ENCODE measurements at places on chromosomes 1 and 21.

DNA sequence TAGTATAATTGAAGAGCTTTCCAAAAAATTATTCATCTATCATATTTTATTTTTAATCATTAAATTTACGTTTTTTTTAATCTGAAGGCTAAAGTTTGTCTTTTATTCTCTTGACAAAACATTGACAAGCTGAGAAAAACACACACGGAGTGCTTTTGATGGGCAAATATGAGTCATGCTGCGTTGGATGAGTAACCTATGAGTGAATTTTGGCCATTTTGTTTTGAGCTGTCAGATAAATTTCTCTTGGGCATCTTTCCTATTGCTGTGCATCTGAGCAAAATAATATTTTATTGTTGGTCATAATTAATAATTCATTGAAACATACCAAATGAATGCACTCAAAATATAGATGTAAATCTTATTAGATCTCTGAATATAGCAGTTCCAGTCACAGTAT lies 1144.1 kb upstream of the ADGRL2 start:
- DNase-seq = no peak

DNA sequence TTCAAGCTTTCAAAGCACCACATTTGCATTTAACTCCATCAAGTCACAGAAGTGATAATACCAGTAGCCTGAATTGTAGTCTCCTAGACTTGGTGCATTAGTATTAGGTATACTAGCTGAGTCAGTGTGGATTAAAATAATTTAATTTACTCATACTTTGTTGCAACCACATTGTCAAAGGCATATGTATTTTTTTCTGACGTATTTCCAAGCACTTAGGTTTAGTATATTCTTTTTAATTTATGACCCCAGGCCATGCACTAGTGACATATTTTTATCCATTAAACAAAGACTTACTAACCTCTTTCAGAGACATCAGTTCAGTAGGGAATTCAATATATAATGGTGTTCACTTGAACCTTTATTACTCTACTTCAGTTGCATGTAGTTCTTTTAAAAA lies 1894.5 kb downstream of the NCAM2 start:
- no peak for DNase-seq

DNA sequence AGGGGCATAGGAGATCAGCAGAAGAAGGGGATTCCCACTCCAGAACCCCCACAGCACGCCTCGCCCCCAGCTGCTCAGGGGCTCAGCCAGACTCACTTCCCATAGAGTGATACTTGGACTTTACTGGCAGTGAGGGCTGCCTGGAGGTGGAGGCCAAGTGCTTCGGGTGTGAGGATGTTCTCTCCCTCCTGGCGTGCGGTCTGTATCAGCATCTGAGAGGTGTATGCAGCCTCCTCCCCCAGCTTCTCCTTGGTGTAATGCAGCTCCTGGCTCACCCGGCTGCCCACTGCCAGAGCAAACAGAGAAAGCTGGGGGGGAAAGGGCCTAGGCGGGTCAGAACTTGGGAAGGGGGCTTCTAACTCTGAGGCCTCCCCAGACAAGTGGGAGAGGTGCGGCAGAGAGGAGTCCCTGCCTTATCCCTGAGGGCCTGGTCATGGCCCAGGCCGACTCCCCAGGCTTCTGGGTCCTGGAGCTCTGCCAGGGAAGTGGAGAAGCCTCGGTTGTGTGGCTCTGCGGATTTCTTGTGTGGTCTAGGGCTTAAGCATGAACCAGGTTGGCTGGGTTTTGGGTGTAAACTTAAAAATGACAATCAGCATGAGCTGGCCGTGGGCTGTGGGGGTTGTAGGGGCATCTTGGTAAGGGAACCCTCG lies 10.9 kb downstream of the PTCH2 start:
- no peak for DNase-seq

- DNase-seq = no peak
These were observed 20.5 kb upstream of the TRABD2B start for GRCh38 chr1:48017716-48018115.

DNA sequence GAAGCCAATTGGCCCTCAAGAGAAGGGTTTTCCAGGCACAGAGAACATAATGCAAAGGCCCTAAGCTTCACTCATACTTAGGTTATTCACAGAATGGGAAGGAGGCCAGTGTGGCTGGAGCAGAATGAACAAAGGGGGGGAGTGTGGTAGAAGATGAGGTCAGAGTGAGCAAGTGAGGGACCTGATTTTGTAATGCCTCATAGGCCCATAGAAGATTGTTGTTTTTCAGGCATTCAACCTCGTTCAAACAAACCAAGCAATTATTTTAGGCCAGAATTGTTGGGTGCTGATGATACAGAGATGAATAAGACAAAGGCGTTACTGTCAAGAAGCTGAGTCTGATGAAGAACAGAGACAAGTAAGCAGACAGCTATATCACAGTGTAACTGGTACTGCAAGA lies 54.5 kb upstream of the RAP1A start:
- no peak for DNase-seq

GRCh38 chr1:173307845-173308244 lies 100.7 kb upstream of the TNFSF4 start:
- no peak for DNase-seq

DNA sequence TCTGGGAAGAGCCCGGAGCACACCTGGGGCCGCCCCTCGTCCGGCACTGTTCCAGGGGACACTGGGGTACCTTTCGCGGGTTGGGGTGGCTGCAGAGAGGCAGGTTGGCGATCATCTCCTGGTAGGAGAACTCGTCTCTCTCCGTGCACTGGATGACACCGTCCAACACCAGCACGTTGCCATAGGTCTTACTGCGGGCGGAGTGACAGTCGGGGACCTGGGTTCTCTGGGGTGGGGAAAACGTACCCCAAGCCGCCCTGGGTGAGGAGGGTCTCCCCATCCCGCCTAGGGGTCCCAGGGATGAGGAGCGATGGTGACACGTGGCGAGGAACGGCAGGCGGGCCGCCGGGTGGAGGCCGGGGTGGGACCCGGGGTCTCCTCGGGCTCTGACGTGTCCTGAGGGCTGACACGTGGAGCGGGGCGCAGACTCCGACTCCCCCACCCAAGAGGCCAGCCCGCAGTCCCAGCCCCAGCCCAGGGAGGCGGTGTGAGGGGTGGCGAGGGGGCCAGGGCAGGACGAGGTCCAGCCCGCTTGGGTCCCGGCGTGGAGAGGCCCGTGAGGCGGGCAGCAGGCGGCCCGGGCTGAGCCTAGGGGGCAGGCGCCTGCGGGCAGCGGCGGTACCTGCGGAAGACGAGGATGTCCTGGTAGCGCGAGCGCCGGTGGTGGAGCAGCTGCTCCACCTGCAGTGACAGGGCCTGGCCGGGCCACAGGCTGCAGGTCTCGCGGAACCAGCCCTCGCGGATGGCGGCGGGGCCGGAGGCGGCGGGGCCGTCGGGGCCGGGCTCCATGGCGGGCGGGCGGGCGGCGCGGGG lies 457 bp downstream of the SRM start:
- no peak for DNase-seq

DNA sequence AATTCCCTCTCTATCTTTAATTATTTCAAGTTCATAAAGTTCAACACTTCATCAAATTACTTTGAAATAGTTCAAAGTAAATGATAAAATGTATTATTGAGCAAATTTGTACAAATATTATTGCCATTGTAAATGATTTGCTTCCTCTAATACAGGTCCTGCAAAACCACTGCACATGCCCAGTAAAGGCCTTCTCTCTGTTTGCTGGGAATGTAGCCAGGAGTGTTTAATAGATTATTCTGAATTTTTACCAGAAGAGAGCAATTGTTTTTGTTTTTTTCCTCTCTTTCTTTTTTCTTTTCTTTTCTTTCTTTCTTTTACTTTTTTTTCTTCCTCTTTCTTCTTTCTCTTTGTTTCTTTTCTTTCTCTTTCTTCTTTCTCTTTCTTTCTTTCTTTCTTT lies 486.3 kb downstream of the PTBP2 start:
- no peak for DNase-seq

DNA sequence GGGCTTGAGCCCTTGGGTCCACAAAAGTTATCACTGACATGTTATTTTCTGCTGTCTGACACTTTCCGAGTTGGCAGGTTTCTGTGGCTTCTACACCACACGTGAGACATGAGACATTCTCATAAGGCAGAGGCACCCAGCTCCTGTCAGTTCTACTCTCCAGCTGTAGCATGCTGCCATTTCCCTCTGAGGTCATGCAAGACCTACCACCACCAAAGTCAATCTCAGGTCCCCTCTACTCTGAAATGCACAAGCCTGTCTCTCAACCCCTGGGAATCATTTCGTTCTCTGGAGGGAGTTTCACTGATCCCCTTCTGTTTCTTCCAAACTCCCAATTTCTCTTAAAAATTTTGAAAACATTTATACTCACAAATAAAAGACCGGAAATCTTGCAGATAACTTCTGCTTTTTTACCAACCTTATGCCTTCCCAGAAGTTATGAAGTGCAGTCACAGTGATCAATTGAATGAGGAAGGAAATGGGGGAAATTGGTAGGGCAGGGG lies 39.5 kb upstream of the CR2 start:
- DNase-seq = no peak

DNA sequence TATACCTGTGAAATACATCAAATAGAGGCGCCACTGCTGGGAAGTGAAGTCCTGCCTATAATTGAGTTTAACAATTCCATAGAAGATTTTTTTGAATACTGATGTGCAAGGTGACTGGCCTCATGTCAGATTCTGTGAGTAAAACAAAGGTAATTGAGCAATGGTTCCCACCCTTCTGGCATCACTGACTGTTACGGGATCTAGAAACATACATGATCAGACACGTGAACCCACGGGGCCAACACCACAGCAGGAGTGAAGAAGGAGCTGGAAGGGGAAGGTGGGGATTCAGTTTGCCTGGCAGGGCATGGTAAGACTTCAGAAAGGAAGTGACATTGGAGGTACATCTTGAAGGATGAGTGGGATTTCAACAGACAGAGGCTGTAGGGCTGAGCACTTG lies 270.2 kb downstream of the DISC1 start:
- no peak for DNase-seq

DNA sequence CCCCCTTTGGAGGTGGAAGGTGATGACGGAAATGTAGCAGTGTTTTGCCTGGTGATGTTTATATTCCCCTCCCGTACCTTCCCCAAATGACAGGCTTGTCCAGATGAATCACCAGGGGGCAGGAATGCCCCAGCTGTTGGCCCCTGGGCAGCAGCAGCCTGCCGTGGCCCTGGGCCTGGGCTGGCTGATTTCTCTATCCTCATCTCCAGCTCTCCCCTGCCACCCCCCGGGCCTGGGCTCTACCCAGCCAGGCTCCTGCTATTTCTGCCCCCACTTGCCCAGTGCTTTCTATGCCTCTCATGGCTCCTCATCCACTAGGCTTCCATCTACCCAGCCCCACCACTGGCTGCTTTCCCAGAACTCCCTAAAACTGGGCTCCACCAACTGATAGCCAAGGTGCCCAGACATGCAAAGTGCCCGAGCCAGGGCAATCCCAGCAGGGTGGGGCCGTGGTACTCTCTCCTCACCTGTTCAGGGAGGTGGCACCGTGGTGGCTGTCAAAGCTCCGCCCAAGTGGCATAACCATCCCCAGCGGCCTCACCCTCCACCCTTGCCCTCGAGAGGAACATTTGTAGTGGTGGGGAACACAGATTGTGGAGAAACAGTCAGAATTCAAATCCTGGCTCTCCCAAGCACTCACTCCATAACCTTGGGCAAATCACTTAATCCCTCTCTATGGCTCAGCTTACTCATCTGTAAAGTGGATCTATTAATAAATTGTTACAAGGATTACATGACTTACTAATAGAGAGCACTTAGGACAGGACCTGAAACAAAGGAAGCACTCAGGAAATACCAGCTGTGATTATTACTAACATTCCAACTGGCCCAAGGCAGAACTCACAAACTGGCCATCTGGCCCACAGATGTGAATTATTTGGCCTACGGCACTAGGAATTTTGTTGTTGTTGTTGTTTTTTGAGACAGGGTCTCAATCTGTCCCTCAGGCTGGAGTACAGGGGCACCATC lies 12.8 kb upstream of the ECE1 start:
- DNase-seq = no peak

GRCh38 chr1:162680419-162681121 lies 48.3 kb downstream of the DDR2 start:
- DNase-seq = no peak

GRCh38 chr1:217067642-217068041 lies 344.4 kb upstream of the ESRRG start:
- no peak for DNase-seq

DNA sequence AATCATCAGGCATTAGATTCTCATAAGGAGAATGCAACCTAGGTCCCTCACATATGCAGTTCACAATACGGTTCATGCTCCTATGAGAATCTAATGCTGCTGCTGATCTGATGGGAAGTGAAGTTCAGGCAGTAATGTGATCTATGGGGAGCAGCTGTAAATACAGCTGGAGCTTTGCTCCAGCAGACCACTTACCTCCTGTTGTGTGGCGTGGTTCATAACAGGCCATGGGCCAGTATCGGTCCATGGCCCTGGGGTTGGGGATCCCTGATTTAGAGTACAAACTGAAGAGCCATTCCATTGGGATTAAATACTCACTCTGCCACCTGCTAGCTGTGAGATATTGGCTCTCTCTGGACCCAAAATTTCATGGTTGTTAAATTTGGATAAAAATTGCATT lies 244.6 kb upstream of the POGK start:
- no peak for DNase-seq
